ENCODE measurements at places on chromosomes 3 and 15.

DNA sequence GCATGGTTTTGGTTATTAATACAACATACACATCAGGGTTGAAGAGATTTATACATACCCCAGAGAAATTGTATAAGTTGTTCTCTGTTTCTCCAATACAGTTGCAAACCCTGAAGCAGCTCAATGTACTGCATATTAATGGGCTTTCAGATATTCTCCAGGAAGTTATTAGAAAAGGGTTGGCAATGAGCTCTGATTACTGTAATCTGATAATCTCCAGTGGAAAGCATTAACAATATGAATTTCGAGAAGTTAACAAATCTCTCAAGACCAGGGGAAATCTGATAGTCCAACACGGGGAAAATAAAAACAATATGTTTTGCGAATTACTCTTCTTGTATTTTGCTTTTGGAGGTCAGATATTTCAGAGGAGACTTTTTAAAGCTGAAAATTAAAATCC, 950.1 kb downstream of the TBL1XR1 start:
- DNase-seq: no peak

- no peak for DNase-seq
These were observed 71.1 kb downstream of the EPHB3 start for GRCh38 chr3:184632551-184633236.

- DNase-seq: no peak
These were observed 30.8 kb upstream of the LMCD1 start for GRCh38 chr3:8470801-8471200.

DNA sequence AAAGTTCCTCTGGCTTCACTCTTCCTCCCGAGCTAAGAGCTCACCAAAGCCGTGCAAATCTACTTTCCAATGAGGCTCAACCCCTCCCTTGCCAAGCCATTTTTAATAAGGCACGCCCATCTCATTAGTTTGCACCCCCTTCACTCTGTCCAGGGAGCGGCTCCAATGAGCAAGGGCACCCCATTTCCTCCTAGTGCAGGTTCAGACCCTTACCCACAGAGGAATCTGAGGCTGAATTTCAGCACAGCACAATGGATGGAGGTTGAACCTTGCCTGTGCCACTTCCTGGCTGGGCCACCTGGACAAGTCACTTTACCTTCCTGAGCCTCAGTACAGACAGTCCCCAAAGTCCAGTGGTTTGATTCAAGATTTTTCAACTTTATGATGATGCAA, 25.4 kb downstream of the XPC start:
- no peak for DNase-seq

DNA sequence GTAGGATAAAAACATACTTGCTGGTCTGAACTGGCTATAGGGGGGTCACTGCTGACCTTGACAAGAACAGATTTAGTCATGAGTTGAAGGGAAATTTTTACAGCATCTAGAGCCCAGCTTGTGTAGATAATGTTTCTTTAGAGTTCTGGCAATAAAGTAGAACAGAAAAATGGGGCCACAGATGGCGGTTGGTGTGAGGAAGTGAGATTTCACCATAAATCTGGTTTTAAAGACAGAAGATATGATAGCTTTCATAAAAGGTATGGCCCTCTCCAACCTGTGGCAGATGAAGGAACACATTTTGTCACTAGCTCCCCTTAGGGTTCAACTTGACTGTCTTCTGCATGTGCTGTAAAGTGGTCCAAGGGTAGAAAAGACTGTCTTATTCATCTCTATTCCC, 24.3 kb upstream of the IMPDH2 start:
- no peak for DNase-seq

- peak; percentile 58 for DNase-seq
These were observed 43.1 kb downstream of the MTHFS start for GRCh38 chr15:79853492-79854328.

DNA sequence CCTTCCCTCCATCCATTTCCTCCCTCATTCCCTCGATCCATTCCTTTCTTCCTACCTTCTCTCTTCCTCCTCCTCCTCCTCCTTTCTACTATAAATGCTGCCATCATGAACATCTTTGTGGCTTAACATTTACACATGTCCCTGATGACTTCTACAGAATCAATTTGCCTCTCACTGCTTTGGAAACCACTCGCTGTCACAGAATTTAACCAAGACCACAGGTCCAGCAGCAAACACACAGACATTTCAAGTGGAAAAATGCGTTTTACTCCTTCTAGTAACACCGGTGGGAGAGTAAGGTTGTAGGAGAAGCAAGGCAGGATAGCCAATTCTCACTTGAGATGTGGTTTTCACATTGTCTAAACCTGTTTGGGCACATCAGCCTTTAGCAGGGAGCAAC, 101.4 kb upstream of the LRIG1 start:
- DNase-seq: no peak

GRCh38 chr3:141796889-141797781, 33.9 kb downstream of the GRK7 start:
- peak; percentile 39 for DNase-seq

DNA sequence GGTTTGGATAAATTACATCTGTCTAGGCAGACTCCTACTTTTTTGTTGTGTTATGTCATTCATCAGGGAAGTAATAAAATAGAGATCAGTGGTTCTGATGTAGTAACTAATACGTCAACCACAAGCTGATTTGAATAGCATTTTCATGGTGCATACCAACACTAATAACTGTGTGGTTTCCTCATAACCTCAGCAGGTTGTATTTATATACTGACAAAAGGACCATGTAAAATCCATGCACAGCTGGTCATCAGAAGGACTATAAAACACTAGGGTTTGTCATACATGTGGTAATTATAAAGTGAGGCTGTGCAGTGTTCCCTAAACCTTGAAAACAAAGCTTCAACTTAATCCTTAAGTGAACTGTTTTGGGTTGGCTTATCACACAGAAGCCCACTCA, 216.8 kb upstream of the RBMS3 start:
- DNase-seq: no peak

GRCh38 chr15:73485372-73485771, 42.4 kb downstream of the REC114 start:
- DNase-seq: no peak

DNA sequence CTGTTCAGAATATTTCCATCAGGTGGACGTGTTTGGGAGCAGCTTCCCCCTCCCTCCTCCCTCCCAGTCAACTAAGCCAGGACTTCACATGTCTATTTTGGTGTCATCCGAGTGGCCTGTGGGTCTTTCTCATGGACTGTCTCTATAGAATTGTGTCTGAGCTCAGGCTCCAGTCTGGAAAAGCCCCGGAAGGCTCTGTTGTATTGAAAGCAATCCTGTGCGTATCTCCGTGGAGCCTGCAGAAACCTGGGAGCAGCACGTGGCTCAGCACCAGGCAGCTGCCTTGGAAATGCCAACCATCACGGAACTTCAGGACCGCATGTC, 25.2 kb downstream of the COLQ start:
- DNase-seq: no peak

DNA sequence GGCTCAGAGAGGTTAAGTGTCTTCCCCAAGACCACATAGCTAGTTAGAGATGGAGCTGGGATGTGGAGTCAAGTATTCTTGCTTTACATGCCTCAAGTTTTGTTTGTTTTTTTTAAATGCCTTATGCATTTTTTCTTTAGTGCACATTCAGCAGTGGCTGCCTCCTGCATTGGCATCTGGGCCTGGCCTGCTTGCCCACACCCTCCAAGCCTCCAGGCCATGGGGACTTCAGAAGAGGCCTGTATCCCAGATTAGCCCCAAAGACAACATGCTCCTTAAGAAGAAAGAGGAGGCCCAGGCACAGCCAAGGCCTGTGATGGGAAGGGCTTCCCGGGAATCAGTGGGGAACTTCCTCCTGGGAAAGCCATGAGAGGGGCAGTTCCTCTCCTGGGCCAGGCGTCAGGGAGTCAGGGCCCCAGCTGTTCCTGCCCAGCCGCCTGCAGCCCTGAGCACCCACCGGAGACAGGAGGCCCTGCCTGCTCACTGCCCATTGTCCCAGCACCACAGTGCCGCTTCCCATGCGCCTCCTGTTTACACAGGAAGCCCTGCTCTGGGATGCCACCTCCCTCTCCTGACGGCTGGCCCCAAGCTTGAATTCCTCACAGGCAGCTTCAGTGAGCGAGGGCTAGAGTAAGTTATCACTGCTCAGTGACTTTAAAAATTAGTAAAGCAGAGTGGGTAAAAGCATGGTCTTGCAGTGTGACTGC, 16.0 kb downstream of the FOXL2NB start:
- no peak for DNase-seq

DNA sequence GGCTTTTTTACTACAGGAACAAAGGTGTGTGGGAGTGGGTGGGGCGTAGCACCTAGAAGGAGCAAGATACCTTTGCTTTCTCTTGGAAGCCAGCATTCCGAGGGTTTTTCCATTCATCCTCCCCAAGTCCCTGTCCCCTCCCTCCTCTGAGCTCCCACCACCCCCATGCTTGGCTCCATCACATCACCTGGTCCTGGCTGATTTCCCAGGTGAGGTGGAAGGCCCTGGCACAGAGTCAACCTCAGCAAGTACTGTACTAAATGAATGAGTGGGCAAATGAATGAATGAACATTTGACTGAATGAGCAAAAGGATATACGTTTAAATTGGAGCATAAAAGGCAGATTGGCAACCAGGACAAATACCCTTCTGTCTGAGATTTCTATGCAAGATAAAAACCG, 45.4 kb downstream of the DZIP1L start:
- no peak for DNase-seq

- no peak for DNase-seq
These were observed 10.9 kb upstream of the PIGZ start for GRCh38 chr3:196979545-196979944.

Data from stimulated activated CD4-positive, alpha-beta T cell treated with anti-CD3 and anti-CD28 coated beads, Interleukin-12 subunit alpha, Interleukin-12 subunit beta, amount 100 ng/mL, for 48 hours (primary cell).